Umbilical cord (tissue), 2 donors: ENCODE measurements at places on chromosomes 6 and 20. TPM values are rescaled to one million over a fixed set of nuclear protein-coding genes. Genes with fewer than 3 reads are reported as not detected.

B4GALT5 gene
- 21.9 TPM for total RNA-seq

SLC22A3 gene
- total RNA-seq: 71.5 TPM

BPI gene
- not detected for total RNA-seq

OPN5 gene
- total RNA-seq: 2.9 TPM

DNA sequence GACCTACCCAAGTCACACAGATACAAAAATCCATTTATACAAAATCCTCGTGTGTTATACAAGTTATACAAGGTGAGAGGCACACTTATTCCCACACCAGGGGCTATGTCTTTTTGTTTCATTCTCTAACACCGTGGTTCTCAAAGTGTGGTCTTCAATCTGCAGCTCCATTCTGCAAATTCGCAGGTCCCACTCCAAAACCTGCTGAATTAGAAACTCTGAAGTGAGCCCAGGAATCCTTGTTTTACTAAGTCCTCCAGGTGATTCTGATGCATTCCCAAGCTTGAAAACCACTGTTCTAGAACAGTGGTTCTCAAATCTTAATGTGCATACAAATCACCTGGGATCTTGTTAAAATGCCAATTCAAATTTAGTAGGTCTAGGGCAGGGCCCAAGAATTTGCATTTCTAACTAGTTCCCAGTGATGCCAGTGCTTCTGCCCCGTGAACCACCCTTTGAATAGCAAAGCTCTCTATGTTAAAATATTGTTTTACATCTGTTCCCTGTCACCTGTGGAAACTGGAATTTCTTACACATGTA lies 35.1 kb downstream of the LRFN2 start:
- DNase-seq: no peak

DNA sequence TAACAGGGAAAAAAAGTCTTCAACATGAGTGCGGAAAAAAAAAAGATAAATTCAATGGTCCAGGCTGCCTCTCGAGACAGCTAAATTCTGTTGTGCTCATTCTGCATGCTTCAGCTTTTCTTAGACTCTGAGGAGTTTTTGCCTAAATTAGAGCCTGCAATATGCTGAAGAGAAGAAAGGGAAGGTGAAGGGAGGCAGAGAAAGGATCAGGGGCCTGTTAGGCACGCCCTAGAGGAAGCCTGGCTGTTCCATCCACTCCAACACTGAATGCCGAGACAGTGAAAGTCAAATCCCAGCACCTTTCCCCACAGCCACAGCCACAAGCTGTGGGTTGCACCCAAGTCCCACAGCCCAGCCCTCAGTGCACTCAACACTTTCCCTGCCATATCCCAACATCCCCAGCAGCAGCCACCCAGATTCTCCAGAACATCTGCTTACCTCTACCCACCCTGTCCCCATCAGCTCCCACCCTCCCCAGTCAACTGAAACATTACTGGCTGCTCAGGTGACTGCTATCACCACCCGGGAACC lies 37.3 kb downstream of the PREX1 start:
- no peak for DNase-seq

GRCh38 chr6:142325111-142325510 lies 23.3 kb downstream of the ADGRG6 start:
- no peak for DNase-seq

DNA sequence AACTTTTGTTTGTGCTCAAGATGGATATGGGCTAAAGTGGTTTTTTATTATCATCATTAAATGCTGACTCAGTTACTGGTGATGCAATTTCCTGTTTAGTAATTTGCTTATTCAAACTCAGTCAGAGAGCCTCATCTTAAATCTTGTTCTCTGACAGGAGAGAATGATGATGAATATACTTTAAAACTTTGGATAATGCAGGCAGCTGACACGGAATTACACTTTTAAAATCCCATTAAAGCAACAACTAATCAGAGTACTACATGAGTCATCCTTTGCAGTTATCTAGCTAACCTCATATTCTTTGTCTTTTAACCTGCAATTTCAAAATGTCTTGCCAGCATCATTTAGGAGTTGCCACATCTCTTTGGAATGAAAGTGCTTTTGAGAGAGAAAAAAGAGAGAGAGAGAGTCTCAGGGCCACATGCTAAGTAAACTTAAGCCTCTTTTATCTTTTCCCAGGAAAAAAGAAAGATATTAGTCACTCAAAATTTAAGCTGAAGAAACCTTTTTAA lies 9.2 kb upstream of the C6orf141 start:
- peak; percentile 88 for DNase-seq

DNA sequence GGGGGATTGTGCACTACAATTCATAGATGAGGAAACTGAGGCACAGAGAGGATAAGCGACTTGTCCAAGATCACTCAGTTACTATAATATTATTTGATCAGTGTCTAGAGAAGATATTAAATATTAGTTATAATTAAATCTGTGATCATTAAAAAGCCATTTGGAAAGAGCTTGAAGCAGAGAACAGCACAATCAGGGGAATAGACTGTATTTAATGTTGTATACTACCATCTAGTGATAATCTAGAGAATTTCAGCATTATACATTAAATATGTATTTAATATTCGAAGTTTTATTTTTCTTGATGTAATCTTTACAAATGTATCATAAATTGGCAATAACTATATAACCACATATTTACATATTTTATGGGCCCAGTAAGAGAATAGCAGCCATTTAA lies 20.1 kb upstream of the MTCL3 start:
- no peak for DNase-seq

- no peak for DNase-seq
Observed at GRCh38 chr20:16752901-16753300, 4.7 kb downstream of the OTOR start.

GRCh38 chr6:36820700-36821580 lies 18.3 kb downstream of the CPNE5 start:
- DNase-seq: peak; percentile 70
